Mesendoderm (in vitro differentiated cells): ENCODE measurements at places on chromosomes 4 and X.

DNA sequence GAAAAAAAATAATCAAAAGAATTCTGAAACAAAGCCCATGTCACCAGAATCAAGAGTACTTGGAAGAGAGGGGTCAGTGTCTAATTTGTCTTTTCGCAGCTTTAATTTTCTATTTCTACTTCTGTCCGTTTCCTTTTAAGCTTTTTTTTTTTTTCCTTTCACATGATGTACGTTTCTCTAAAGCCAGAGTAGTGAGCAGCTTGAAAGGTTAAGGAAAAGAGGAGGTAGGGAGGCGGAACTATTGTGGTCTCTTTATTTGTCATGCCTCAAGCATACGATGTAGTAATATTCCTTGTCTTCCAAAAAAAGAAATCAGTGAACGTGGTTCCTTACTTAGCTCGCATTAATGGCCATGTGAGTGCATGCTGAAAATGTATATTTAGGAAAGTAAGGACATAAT is 311.5 kb downstream of the TENM3 start:
- DNase-seq: no peak

DNA sequence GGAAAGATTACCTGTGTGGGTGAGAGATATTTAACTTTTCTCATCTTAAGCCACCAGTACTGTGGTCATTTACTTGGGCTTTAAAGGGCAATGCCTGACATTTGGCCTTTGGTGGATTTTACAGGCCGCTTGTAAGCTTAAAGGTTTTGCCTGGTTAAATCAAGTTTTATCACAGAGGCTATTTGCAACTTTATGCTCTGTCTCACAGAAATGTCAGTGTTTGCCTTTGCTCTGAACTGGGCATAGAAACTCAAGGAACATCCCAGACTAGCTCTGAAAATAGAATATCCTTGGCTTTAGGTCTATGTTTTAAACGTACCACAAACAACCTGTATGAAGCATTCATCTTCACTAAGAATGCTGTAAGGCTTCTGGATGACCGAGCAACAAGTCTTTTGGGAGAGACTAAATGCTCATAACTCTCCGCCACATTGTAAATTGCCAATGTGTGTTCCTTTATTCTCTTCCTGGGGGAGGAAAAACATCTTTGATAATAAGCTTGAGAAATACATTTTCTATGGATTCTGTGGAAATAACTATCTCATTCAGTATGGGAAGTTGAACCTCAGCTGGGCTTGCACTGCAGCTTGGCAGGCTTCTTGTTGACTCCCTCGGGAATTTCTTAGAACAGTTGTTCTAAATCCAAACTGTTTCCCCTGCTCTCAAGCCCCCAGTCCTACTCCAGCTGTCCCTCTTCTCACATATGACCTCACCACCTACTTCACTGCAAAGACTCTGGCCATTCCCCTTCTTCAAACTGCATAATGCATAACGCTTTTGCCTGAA is 105.8 kb upstream of the WDR44 start:
- no peak for DNase-seq

DNA sequence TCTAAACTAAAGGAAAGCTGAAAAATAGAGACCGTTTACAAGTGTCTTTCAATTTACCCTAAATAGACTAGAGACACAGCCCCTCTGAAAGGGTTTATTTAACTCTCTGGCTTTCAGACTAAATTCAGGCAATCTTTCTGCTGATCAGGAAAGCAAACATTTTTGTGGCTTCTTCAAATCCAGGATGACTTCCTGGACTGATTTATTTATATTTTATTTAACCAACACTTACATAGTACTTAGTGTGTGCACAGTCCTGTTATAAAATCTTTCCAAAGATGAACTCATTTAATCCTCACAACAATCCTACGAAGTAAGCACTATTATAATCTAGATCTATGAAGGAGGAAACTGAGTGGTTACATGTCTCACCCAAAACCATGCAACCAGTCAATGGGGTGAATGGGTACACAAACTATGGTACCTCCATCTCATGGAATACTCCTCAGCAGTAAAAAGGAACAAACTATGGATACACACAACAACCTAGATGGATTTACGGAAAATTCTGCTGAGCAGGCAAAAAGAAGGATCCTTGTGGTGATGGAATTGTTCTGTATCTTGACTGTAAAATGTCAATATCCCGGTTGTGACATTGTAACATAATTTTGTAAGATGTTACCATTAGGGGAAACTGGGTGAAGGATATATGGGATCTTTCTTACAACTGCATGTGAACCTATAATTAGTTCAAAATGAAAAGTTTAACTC is 64.1 kb upstream of the MAMLD1 start:
- no peak for DNase-seq

- DNase-seq: peak; percentile 89
Observed at GRCh38 chrX:16771483-16772398, 14.5 kb upstream of the TXLNG start.

GRCh38 chr4:150231107-150231770 is 153.0 kb downstream of the DCLK2 start:
- DNase-seq: no peak

DNA sequence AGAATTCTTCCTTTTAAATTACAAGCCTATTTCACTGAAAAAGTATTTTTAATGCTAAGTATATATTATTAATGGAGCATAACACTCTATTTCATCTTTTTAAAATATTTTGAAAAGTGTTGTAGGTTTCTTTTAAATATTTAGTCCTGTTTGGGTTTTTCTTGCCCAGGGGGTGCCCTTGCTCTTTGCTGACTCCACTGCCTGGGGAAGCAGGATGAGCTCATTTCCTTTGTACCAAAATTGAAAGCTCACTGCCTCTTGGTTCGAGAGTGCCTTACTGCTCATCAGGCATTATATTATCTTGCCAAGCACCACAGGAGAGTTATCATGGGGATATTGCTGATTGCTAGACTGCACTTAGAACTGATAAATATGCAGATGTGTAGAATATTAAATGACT is 819.2 kb downstream of the PCDH18 start:
- DNase-seq: peak; percentile 67

DNA sequence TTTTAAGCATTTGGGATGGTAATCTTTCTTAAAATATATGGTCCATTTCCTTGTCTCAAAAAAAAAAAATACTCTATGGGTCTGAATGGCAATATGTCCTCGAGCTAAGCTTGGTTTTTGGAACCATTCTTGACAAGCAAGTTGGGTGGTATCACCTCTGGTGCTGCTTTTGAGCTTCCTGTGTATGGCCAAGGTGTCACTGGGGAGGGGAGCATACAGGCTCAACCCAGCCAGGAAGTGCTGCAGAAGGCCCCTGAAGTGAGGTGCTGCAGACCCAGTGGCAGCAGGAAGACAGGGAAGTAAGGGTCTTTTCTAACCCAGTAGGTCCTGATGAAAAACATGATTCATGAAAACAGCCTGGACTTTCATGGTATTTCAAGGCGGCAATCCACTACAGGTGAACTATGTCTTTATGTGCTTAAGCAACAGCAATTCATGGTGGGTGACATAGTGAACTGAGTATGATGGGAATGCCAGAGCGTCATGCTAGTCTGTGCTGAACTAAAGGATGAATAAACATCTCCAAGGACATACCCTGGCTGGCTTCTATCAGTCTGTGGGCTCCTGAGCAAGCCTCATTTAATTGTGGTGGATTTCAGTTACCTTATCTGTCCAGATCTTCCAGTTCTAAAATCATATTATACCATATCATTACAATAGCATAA is 15.1 kb downstream of the TRAPPC2 start:
- peak; percentile 37 for DNase-seq

DNA sequence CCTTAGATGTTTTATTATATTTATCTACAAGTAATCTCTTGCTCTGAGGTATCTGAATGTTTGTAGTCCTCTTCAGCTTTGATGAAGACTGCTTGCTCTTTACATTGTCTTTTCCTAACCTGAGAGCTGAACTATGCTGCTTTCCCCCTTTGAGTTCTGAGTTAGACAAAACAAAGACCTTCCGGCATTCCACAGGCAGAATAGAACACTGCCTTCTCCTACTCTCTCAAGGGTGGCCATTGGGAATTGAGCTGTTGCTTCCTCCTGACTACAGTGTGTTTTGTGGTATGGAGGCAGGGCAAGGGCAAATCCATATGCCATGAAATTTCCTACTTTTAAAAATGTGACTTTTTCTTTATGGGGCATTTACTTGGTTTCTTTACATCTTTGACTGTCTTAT is 841.0 kb downstream of the FAM133A start:
- DNase-seq: peak; percentile 5

DNA sequence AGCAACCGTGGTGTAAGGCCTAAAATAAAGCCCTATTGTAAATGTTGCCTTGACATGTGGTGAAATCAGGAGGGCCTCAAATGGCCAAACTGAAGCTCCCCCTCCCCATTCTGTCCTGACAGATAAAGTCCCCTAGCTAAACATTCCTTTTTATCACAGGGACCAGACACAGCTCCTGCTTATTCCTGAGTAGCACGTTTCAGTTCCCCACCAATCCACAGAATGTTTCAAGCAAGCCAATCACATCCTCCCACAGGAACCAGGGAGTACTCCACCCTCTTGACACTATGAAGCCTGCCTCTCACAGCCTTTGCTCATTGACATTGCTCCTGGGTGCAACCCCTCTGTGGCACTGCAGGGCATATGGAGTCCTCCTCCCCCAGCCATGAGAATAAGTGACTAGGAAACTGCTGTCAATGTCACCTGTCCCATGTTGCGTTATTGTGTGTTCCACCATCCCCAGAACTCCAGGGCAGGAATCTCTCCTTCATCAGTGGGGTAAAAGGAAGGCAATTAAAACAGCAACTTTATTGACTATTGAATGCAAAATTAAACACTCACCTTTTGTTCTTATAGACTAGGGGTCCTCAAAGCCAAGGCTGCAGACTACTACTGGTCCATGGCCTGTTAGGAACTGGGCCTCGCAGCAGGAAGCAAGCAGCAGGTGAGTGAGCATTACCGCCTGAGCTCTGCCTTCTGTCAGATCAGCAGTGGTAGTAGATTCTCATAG is 128.1 kb downstream of the COL25A1 start:
- DNase-seq: peak; percentile 64

GRCh38 chrX:71439896-71440295 is 73.7 kb downstream of the TAF1 start:
- DNase-seq: no peak

DNA sequence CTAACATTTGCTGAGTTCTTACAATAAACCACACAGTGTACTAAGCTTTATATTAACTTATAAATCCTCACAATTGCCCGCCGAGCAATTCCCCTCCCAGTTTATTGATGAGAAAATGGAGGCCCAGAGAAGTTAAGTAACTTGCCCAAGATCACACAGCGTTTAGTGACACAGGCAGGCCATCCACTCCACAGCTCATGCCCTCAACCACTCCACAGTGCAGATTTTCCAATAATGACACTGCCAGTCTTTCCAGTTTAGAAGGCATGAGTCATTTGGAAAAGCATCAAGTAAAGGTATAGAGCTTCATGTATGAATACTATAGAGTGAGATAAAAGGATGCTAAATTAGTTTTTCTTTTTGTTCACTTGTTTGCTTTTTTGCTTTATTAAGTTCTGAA is 208.5 kb downstream of the CAMK2D start:
- no peak for DNase-seq
